ENCODE measurements at places on chromosomes 2 and 18. TPM values are rescaled to one million over a fixed set of nuclear protein-coding genes. Genes with fewer than 3 reads are reported as not detected.

DNA sequence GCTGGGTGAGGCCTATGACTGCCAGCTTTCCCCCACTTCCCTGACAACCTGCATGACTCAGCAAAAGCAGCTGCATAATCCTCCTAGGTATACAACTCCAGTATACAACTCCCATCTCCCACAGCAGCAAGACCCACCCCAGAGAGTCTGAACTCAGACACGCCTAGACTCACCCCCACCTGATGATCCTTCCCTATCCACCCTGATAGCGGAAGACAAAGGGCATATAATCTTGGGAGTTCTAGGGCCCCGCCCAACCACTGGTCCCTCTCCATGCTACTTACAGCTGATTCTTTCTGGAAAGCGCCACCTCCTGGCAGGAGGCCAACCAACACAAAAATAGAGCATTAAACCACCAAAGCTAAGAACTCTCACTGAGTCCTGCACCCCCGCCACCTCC lies 296.5 kb downstream of the DCC start:
- no peak for DNase-seq

DNA sequence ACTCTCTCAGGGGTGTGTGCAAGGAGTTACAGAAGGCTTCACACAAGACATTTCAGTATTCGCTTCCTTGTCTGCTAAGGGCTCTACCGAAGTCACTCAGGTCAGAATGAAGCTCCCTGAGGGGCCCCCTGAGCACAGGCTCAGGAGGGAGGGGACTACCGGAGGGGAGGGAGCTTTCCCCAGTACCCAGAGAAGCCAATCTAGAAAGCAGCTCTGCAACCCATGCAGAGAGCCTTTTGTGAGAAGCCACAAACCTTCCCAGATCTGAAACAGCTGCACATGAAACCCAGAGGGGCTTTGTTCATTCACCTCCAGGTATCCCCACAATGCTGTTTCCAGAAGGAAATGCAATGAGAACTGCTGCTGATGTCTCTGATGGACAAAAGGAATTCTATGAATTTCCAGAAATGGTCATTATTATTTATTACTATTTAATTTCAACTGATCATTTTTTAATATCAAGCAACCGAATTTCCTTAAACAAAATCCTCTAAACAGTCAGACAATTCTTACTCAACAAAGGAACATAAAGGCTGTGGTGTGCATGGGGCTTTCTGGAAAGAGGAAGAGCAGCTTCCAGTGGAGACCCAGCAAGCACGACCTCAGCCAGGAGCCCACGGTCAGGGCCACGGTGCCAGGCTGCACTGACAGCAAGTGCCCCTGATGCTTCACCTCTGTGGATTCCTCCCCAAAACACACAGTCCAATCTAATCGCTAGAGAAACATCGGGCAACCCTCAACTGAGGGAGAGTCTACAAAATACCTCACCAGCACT lies 42.0 kb downstream of the NDUFA10 start:
- DNase-seq, result no peak

DNA sequence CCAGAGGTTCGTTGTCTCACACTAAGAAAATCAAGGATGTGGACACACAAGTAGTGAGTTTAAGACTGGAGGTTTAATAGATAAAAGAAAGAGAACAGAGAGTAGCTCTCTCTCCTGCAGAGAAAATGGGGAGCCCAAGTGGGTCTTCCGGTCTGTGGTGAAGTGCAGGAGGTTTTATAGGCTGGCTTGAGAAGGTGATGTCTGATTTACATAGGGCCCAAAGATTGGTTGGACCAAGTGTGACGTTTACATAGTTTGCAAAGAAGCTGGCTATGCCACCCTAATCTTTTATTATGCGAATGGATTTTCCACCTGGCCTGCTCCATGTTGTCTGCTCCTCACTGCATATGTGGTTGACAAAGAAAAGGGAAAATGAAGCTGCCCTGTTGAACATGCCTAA lies 430.4 kb upstream of the TRIB2 start:
- no peak for DNase-seq

DNA sequence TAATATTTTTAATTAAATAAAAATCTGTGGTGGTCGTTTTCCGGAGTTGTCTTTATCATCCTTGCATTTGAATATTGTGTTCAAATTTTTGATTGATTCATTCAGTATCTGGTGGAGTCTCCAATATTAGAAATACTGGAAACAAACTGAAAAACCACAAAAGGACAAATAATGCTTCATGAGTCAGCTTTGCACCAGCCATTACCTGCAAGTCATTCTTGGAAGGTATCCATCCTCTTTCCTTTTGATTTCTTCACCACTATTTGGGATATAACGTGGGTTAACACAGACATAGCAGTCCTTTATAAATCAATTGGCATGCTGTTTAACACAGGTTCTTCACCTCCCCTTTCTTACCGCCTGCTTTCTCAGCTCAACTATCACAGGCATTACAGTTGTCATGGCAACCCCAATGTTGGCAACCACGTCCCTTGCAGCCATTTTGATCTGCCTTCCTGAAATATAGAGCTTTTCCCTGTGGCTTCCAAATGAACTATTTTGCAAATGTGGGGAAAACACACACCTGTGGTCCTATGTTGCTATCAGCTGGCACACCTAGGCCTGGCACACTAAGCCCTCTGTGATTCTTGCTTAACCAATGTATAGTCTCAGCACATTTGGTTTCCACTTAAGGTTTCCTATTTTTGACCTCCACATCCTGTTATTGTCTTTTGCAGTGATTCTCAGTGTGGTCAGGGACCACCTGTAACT lies 6.5 kb downstream of the CTLA4 start:
- DNase-seq, result no peak

DNA sequence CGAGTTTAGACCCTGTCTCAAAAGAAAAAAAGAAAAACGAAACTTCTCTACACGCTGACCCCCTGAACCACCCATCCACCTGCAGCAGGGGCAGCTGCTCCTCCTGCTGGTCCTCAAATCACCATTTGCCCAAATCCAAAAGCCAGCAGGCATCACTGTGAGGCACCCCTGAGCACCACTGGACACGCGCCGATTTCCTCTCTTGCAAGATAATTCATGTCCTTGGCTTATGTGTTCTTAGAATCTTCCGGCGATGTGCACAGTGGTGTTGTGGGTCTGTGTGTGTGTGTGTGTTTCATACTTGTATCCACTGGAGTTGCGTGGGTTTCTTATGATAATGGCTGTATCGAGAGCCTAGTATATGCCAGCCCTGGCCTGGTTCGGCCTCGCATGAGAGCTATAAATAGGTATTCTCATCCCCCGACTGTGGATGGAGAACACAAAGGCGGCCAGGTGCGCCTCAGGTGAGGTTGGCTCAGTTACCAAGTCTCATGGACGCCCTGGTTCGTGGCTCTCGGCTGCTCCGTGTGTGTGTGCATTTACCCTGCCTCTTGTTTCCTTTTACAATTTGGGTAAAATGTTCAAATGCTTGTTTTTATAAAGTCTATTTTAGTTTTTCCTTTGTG lies 235.5 kb downstream of the HDAC4 start:
- no peak for DNase-seq

GRCh38 chr18:1846640-1847039 lies 724.7 kb downstream of the METTL4 start:
- DNase-seq, result no peak

DNA sequence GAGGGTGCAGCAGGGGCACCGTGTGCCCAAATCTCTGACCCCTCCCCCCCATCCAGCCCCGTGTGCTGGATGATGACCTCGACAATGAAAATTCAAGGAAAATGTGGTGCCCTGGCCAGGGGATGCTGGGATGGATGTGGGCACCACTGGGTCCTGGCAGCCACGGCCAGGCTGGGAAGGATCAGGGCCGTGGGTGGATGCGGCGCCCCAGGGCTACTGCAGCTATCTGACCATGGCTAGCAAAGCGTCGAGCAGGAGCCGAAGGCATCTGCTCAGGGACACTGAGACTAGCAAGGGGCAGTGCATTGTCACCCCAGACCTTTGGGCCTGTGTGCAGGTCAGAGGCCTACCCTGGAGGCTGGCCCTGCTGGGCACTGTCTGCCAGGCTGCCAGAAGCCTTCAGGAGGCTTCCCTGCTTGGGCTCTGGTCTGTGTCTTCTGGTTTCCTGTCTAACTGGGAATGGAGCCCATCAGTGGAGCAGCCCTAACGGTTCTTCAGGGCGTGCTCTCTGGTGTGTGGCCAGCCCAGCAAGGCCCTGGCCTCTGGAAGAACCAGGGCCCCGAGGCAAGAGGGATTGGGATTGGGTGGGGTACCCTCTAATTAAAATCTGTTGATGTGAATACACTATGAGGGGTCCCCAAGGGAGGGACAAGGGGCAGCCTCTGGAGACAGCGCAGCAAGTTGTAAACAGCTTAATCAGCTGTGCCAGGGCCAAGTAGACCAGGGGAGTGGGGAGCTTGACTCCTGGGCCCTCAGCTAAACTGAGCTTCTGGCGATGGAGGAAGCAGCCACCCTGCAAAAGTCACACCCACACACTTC lies 98.0 kb downstream of the STPG4 start:
- DNase-seq, result no peak

- DNase-seq, result no peak
These were observed 27.6 kb downstream of the MRPL33 start for GRCh38 chr2:27798948-27799645.

DNA sequence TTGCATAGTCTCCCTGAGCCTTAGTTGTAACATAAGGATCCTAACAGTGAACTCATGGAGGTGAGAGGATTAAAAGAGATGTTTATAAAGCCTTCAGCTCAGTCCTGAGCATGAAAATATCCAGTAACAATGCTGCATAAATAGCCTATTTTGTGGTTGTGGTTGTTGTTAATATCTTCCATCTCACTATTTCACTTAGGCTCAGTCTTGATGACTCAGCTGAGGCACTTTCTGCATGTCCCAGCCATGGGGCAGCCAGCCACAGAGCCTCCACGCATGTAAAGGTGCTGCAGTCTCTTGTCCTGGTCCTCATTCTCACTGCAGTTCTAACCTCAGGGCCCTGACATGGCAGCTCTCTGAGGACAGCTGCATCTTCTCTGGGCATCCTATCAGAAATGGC lies 218.8 kb upstream of the PKDCC start:
- DNase-seq, result no peak

- no peak for DNase-seq
These were observed 429.8 kb upstream of the CDH2 start for GRCh38 chr18:28606686-28607085.

DNA sequence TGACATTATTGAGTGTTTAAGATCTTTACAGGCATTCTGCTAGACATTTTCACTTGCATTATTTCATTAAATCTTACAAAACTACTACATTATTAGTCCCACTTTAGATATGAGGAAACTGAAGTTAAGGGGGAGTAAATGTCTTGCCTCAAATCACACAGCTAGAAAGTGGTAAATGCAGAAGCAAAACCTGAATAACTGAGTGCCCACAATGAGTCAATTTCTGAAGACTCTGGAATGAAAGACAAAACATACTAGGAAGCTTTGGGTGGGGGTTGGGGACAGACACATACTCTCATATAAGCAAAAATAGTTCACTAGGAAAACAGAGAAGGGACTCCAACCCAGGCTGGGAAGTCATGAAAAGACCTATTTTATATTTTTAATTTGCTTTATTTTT lies 214.4 kb upstream of the LRATD1 start:
- no peak for DNase-seq

- DNase-seq, result no peak
These were observed 15.1 kb downstream of the CLIP4 start for GRCh38 chr2:29130295-29130694.

DNA sequence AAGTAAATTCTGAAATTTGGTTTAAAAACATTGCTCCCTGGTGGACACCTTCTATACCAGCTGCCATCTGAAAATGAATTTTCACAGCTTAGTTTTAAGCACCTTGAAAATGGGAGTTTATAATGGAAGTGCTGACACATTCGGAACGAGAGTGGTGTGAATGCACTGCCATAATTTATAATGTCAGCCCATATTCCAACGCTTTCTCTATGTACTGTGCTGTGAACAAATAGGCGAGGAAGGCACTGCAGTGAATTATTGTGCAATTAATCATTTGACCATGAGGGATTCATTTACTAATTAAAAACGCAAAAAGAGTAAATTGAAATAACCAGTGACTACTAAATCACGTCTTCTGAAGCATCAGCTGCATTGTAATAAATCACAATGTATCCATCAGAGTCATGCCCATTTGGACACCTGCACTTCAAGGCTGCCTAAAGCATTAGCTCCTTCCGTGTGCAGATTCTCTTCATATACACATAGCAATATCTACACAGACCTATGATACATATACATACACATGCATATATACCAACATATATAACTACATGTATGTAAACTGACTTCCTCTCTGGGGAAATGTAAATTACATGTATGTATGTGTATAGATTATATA lies 699.8 kb downstream of the GALR1 start:
- DNase-seq, result no peak

- no peak for DNase-seq
These were observed 24.4 kb downstream of the ZNF521 start for GRCh38 chr18:25327584-25327983.

- no peak for DNase-seq
These were observed 7.4 kb upstream of the TMEM87B start for GRCh38 chr2:112047537-112048235.

DNA sequence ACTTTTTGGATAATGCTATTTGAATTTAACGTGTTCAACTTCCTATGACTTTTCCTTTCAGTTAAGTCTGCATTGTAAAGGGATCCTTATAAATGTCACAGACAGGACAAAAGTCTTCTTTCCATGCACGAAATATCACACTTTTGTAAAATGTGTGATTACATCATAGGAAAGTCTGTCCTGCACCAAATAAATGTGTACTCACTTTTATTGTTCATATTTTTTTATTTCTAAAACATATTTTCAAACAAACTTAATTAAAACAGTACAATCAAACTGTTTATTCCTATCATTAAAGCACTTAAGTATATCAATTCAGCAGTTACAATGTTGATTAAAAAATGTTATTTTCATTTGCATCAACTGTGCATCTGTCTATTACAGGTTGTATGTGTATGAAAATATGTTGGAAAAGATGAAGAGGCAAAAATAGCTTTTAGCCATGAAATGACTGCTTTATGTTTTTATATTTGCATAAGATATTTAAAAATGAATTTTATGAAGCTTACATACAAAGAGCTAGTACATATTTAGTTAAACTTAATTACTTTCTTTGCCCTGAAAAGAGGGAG lies 105.6 kb downstream of the CSRNP3 start:
- no peak for DNase-seq

The ACVR1C gene
- polyA plus RNA-seq, result 0.35 TPM

The SPDYA gene
- 1.7 TPM for polyA plus RNA-seq

The AQP12B gene
- polyA plus RNA-seq, result 1.1 TPM

The REG1B gene
- polyA plus RNA-seq, result not detected

The MAP2 gene
- 28.8 TPM for polyA plus RNA-seq

The BMP10 gene
- not detected for polyA plus RNA-seq

The AMER3 gene
- 0.11 TPM for polyA plus RNA-seq

The PJVK gene
- polyA plus RNA-seq, result 12.6 TPM

The ASIC4 gene
- polyA plus RNA-seq, result 0.17 TPM

The ZNF519 gene
- polyA plus RNA-seq, result 12.1 TPM

The KIDINS220 gene
- 90.0 TPM for polyA plus RNA-seq

The TRIM43 gene
- 0.73 TPM for polyA plus RNA-seq

All from right renal pelvis (tissue), 4 donors.